ENCODE measurements at places on chromosomes 1 and 21.
A peak's percentile ranks its signal among the peaks of the same experiment; 100 is the strongest.

- DNase-seq = no peak
Observed at GRCh38 chr21:31710586-31710985, 21.3 kb downstream of the SCAF4 start.

- no peak for DNase-seq
Observed at GRCh38 chr1:59418363-59419144, 121.7 kb downstream of the FGGY start.

GRCh38 chr1:31694964-31695313 lies 8.9 kb downstream of the COL16A1 start:
- DNase-seq = no peak

GRCh38 chr1:112904071-112904830 lies 51.7 kb downstream of the SLC16A1 start:
- DNase-seq = no peak

GRCh38 chr1:183893561-183894289 lies 88.8 kb downstream of the RGL1 start:
- DNase-seq = no peak

DNA sequence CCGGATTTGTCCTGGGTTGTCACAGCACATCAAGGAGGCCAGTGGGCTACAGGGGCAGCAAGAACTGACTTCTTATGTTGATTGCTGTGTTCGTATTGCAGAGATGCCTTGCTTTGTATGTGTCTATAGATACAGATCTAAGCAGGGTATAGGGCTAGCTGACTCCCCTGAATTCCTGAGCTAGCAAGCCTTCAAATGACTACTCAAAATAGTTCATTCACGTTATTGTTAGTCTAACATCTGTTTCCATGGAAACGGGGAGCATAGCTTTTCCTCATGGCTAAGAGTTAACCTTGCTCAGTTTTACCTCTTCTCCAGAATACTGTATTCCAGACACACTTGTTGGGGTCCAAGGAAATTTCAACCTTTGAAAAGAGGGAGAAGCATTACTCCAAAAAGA lies 24.1 kb downstream of the TRIM45 start:
- DNase-seq = no peak

DNA sequence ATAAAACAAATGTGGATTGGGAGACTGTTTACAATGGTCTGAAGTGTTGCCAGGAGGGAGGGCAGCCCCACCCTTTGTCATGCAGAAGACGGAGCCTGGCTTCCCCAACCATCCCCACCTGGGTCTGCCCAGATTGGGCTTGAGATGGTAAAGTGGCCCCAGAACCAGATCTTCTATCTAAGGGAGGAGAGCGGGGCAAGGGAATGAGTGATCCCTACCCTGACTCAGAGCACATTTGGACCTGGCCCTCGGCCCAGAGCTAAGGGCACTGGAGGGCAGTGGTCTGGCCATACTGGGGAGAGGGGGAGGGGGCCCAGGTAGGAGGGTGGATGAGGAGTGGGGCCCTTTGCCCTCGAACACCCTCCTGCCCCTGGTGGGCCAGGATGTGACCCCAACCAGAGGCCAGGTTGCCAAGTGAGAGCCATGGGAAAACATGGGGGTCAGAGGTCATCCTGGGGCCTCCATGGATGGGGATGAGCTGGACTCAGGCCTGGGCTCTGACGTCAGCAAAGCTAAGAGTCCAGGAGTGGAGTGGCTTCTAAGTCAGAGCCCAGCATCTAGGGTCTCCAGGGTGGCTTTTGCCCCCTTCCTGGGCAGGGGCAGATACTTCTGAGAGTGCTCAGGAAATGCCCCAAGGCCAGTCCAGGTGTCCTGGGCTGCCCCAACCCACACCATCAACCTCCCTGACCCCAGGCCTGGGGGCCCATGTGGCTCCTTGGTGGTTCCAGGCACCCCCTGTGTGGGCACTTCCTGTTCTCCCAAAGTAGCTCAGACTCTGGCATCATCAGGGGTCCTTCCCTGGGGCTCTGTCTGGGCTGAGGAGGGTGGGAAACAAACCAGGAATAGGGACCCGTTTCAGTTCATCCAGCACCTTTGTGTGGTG lies 1.6 kb upstream of the LEFTY1 start:
- no peak for DNase-seq

DNA sequence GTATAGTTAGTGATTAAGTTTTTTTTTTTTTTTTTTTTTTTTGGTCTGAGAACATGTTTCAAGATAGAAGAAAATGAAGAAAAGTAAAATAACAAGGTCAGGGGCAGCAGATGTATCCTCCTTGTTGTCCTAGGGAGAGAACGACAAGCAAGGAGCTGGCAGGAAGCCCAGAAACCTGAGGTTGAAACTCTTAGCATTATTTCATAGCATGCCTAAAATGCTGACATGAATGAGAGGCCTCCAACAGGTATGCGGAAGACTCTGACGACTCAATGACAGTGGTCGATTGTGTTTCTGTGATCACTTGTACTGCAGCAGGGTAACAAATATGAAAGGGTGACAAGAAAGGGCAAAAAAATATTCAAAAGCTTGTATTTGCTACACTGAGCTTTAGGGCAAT lies 415.9 kb downstream of the PLA2G4A start:
- peak; percentile 18 for DNase-seq

- DNase-seq = no peak
Observed at GRCh38 chr1:118483245-118484006, 298.4 kb upstream of the SPAG17 start.

GRCh38 chr21:34143685-34144182 lies 70.4 kb downstream of the MRPS6 start:
- DNase-seq = no peak

GRCh38 chr1:75135573-75136194 lies 1.5 kb downstream of the LHX8 start:
- DNase-seq = peak; percentile 10

DNA sequence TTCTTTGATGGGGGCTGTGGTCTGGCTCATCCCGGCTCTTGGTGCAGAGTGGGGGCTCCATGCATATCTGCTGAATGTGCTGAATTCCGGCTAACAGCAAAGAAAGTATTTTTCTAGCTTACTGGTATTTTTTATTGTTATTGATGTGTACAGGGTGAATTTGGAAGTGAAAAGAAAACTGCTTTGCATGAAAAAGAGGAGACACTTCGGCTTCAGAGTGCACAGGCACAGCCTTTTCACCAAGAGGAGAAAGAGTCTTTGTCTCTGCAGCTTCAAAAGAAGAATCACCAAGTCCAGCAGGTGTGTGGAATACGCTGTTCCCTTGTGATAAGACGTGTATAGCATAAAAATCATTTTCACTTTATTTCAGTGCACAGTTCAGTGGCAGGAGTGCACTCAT lies 57.6 kb downstream of the PCNT start:
- DNase-seq = no peak

- no peak for DNase-seq
Observed at GRCh38 chr1:166119471-166119965, 47.3 kb downstream of the FAM78B start.

DNA sequence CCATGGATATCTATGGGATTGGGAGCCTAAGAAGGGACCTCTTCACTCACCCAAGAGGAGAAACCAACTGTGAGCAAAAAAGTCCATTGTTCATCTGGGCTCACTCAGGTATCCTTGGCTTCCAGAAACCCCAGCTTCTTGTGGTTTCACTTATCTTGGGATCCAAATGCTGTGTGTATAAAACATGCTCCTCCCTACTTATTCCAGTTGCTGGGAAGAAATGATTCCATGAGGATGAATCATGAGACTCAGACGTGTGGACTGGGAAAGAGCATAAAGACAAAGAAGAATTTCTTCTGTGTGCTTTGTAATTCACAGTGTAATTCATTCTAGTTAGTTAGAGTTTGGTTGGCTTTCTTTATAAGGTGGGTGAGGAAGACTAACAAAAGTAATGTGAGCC lies 283.7 kb downstream of the ZNF648 start:
- no peak for DNase-seq

DNA sequence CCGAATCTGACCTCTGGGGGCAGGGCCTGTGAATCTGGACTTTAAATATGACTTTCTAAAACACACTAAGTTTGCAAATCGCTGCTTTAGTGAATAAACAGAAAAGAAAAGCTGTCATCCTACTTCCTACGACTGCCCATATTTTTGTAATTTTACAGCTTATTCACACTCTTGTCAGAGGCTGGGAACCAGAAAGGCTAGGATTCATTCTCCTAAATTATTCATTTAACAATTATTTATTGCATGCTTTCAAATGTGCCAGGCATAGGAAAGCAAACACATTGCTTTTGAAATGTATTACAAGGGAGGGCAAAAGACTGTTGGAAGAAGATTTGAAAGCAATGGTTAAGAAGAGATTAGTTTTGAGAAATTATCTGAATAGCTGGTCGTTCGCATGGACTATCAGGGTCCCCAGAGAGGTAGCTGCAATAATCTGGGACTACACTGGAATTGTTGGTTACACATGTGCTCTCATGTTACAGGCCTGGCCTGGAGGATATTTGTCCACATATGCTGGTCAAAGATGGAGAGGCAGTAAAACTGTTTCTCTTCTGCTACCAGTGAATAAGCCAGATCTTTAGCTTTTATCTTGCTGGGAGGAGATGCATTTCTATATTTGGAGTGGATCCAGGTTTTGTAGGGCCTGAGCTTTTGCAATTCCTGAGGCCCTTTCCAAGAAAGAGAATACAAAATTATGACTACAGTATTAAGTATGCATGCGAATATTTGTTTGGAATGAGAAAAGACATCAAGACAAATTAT lies 29.6 kb upstream of the SFPQ start:
- no peak for DNase-seq

- no peak for DNase-seq
Observed at GRCh38 chr1:160620942-160621632, 25.8 kb downstream of the SLAMF1 start.

GRCh38 chr1:70041317-70042045 lies 163.9 kb downstream of the LRRC40 start:
- no peak for DNase-seq

GRCh38 chr1:154994591-154994990 lies 1.2 kb downstream of the LENEP start:
- DNase-seq = no peak

Data from SK-N-MC (cell line).